ENCODE measurements at places on chromosomes 7 and 10.

GRCh38 chr10:106242301-106242700, 922.2 kb downstream of the SORCS1 start:
- DNase-seq: no peak

GRCh38 chr10:74910976-74911350, 84.6 kb downstream of the KAT6B start:
- DNase-seq: no peak

DNA sequence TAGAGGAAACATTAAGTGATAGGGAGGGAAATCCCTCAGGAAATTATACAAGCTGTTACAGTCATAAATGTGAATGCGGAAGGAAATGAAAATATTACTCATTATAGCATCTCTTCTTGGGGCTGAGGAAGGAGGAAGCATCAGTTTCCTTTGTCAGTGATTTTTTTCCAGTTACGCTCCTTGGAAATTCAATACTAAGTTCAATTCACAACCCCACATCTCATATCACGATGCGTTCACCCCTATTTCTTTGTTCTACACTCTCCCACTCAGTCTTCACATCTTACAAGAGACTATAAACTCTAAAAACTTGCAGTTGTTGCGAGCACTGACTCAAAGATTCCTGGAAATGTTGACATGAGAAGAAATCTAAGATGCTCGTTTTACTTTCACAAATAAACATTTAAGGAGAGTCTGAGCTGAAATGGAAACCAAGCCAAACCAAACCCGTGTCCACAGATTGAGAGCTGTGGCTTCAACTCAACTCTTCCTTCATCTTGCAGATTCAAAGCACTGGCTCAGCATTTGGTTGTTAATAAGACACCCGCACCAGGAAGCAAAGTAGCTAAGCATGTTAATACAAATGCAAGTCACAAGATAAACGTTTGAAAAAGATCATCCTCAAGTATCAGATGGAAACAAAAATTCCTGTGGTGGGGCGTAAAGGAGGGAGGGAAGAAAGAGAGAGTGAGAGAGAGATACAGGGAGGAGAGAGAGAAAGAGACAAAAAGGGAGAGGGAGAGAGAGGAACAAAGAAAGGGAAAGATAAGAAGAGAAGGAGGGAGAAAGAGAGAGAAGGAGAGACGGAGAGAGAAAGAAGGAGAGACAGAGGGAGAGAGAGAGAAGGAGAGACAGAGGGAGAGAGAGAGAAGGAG, 150.0 kb upstream of the RSU1 start:
- no peak for DNase-seq

- no peak for DNase-seq
These were observed 276.9 kb upstream of the IGFBP3 start for GRCh38 chr7:46197785-46198540.

GRCh38 chr7:25485026-25485425, 256.7 kb upstream of the NPVF start:
- DNase-seq: no peak

DNA sequence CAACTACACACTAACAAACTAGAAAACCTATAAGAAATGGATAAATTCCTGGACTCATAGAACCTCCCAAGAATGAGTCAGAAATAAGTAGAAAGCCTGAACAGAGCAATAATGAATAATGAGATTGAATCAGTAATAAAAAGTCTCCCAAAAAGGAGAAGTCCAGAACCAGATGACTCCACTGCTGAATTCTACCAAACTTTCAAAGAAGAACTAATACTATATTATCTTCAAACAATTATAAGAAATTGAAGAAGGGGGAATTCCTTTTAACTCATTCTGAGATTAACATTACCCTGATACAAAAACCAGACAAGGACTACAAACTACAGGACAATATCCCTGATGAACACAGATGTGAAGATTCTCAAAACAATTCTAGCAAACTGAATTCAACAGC, 47.8 kb upstream of the CDK6 start:
- no peak for DNase-seq

- no peak for DNase-seq
These were observed 88.1 kb downstream of the BTAF1 start for GRCh38 chr10:92011560-92012214.

DNA sequence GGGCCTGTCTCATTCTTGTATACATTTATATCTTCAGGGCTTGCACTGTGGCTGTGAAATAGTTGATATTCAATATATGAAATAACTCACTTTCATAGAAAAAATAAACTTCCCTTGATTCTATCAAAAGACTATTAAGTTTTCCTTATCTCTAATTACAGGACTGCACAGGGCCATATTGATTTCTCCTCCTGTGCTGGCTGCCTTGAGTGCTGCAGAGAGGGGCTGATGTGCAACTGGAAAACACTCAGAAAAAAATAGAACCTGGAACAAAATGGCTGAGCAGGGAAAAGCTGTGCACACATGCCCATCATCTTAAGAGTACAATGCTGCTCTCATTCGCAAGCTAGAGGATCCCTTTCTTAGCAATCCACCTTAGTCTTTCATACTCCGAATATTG, 5.9 kb upstream of the HDAC9 start:
- DNase-seq: no peak

GRCh38 chr10:129033790-129034272, 433.2 kb upstream of the MGMT start:
- DNase-seq: no peak

DNA sequence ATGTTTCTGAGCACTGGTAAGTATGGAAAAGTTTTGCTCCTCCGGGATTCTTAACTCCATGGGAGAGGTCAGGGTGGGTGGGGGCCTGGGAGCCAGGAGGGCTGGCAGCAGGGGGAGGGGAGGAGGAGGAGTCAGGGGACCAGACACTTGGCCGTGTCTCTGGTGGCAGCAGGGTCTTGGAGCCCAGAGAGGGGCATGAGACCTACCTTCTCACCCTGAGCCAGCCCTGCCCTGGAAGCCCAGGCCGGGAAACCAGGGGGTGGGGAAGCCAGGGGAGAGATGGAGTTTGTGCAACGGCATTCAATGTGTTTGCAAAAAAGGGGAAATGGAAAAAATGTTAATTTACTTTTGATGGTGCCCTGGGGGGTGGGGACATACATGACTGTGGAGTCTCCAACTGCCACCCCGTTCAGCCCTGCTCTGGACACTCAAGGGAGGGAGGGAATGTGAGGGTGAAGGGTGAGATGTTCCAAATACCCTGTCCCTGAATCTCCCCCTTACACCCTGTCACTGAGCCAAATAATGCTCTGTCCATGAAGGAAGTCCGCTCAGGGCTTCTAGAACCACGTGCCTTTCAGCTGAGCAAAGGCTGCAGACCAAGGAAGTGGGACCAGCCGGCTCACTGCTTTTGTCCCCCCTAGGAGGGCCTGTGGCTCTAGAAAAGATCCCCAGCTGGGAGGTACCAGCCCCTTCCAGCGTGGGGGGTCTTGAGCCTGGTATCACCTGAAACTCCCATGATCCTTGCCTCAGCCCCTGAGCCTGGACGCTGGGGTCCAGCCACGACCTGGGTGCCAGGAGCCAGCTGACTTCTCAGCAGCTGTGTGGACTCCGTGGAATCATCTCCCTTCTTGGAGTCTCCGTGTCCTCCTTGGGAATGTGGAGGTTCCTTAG, 48.3 kb downstream of the TMEM270 start:
- peak; percentile 10 for DNase-seq

- DNase-seq: no peak
These were observed 98.0 kb upstream of the ZNF722 start for GRCh38 chr7:63900394-63901203.

- DNase-seq: no peak
These were observed 13.8 kb upstream of the ZRANB1 start for GRCh38 chr10:124928087-124928486.

DNA sequence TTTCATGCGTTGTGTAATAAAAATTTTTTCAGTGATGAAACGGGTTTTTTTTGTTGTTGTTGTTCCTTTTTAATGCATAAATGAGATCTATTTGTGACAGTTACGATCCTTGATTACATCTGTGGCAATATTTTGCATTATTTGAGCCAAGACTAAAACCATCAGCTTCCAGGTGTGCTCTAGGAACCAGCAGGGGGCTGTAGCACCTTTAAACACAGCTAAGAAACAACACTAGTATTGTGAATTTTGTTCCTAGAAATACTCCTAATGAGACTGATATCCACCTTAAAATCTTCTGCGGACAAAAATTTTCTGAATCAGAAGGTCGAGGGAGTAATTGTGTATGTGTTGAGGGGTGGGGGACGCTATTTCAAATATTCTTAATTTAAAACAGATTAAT, 52.6 kb downstream of the FGFBP3 start:
- no peak for DNase-seq

GRCh38 chr7:37070471-37070870, 346.2 kb upstream of the AOAH start:
- no peak for DNase-seq

GRCh38 chr7:49150486-49150885, 226.1 kb downstream of the CDC14C start:
- no peak for DNase-seq

DNA sequence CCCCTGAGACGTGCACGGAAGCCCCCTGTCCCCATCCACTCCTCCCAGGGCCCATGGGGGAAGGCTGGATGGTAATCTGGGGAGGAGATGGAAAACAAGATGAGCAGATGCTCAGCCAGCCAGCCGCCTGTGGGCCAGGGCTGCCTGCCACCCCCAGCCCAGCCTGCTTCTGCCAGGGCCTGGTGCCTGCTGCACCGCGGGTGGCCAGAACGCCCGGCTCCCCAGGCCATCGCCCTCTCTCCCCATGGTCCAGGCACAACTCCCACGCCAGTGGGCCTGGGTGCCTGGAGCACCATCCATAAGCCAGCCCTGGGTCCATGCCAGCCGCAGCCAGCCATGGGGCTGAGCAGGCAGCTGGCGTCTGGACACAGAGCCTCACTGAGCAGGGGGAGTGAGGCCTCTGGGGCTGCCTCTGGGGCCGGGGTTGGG, 57.2 kb upstream of the ELN start:
- no peak for DNase-seq

GRCh38 chr10:79023240-79024162, 45.3 kb upstream of the ZMIZ1 start:
- DNase-seq: no peak

DNA sequence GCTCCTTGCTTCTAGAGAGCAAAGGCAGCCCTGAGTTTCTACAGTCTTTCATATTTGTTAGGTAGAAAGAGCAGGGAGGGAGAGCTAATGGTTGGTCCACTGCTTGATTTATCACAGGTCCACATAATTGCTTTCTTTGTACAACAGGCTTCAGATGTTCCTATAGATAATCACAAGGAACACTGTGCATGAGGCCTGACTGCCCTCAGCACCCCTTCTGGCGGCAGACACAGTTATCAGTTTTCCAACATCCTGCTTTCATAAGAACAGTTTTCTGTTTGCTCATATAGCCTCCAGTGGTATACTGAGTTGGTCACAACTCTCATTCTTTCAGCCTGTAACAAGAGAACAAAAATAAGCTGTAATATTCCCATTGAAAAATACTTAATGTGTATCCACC, 69.7 kb downstream of the AKR1C4 start:
- DNase-seq: no peak

DNA sequence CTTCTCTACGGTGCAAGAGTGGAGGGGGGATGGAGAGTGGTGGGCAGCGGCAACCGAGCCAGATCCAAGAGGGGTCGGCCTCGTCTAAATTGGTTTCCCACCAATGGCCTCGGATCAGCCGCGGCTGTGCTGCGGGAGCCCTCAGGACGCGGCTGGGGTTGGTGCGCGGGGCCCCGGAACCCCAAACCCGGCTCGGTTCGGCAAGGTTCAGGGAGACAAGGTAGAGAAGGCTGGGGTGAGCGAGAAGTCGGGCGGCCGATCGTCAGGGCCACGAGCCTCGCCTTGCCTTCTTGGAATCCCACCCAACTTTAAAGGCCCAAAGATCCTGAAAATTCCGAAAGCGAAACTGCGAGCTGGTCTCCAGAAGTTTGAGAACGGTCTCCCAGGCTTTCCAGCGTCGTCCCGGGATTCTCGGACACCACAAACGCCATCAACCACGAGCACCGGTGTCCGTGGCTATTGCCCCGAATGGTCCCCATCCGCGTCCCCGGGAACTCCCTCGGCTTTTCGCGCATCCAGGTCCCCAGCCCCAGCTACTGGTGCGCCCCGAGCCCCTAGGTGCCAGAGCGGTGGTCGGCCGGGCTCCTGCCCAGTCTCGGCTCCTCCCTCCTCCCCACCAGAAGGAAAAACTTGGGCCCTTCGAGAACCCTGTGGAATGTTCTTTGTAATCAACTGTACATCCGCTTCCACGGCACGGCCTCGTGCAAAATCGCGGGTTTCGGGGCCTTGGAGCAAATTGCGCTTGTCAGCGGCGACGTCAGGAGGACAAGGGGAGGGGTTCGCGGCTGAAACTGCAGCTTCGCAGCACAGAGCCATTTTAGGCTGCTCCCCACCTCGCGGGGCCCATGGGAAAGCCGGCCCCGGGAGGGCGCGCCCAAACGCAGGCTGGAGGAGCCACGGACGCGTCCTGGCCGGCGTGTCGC, 3.2 kb downstream of the SFMBT2 start:
- DNase-seq: no peak

DNA sequence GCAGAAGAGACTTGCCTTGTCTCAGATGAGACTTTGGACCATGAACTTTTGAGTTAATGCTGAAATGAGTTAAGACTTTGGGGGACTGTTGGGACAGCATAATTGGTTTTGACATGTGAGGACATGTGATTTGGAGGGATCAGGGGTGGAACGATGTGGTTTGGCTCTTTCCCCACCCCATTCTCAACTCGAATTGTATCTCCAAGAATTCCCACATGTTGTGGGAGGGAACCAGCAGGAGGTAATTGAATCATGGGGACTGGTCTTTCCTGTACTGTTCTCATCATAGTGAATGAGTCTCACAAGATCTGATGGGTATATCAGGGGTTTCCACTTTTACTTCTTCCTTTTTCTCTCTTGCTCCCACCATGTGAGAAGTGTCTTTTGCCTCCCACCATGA, 229.7 kb upstream of the KCND2 start:
- no peak for DNase-seq

GRCh38 chr10:11586170-11586569, 25.3 kb downstream of the USP6NL start:
- DNase-seq: no peak

DNA sequence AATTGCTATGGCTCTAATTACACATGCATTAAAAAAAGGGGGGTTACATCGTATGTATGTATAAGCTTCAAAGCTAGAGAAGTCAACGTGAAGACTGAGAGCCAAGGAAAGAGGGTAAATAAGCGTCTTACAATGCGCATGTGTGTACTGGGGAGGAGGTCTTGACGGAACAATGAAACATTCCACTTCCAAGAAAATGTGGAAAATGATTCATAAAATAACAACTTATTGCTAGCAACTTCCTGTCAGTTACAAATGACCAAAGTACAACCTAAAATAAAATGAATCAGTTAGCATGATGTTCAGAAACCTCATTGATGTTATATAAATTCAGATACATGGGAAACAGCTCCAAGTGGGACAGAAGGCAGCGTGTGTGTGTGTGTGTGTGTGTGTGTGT, 104.1 kb upstream of the RHEB start:
- DNase-seq: no peak

DNA sequence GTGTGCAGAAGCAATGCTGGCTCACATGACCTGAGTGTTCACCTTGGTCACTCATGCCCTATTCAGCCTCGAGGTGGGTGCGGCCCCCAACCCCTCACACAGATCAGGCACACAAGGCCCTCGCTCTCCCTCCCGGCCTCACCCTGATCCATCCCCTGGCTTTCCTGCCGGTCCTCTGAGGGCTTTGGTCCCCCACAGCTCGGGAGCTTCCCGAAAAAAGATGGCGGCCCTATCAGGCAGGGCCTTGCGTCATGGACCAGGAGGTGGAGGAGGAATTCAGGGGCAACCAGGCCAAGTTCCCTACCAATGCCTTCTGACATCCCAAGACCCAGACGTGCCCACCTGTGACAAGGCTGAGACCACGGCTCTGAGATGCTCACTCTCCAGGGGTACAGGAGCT, 43.7 kb upstream of the DNAAF5 start:
- DNase-seq: no peak

- peak; percentile 7 for DNase-seq
These were observed 534 bp upstream of the ACBD5 start for GRCh38 chr10:27241010-27241651.

- DNase-seq: no peak
These were observed 20.2 kb upstream of the PPIF start for GRCh38 chr10:79327090-79327457.
